Lung microvascular endothelial cell (primary cell): ENCODE measurements at places on chromosomes 12 and 14. TPM values are rescaled to one million over a fixed set of nuclear protein-coding genes. Genes with fewer than 3 reads are reported as not detected.

GRCh38 chr12:27709932-27710591 is 570 bp upstream of the MRPS35 start:
- DNase-seq = peak; percentile 50

DNA sequence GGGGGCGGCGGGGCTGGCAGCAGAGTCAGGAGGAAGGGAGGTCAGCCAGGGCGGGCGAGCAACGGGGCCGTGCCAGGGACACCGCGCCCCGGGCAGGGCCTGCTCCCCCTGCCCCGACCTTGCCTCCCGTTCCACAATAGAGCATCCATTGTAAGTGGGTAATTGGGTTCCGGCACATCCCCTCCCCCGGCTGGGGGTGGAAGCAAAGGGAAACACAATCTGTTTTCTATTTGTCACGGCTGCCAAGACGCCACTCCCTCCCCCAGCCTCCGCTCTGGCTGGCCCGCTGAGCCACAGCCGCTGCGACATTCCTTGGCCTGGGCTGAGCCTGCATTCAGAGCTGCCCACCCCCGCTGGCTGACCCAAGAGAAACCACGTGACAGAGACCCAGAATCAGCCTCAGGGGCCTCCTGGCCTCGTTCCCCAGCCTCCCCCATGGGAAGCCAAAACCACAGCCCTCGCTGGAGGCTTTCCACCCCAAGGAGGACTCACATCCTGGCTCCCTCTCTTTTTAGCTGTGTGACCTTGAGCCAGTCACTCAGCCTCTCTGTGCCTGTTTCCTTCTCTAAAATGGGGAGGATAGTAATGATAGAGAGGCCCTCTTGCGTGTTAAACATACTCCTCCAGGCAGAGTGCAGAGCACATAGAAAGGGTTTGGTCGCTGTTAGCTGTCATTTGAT is 117.6 kb downstream of the SCARB1 start:
- peak; percentile 93 for DNase-seq

DNA sequence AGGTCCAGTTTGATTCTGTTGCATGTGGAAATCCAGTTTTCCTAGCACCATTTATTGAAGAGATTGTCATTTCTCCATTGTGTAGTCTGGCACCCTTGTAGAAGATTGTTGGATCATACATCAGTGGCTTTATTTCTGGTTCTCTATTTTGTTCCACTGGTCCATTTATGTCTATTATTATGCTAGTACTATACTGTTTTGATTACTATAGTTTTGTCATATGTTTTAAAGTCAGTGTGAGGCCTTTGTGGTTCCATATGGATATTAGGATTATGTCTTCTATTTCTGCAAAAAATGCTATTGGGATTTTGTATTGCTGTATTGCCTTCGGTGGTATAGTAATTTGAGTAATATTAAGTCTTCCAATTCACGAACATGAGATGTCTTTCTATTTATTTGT is 51.4 kb downstream of the LEMD3 start:
- DNase-seq = no peak

DNA sequence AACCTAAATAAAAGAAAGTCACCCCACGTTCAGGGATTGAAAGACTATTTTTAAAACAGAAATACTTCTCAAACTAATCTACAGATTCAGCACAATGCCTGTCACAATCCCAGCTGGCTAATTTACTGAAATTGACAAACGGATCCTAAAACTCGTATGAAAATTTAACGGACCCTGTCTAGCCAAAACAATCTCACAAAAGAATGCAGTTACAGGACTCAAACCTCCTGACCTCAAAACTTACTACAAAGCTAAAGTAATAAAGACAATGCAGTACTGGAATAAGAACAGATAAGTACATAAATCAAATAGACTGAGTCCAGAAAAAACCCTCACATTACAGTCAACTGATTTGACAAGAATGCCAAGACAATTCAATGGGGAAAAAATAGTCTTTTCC is 48.8 kb downstream of the IPO8 start:
- DNase-seq = no peak

DNA sequence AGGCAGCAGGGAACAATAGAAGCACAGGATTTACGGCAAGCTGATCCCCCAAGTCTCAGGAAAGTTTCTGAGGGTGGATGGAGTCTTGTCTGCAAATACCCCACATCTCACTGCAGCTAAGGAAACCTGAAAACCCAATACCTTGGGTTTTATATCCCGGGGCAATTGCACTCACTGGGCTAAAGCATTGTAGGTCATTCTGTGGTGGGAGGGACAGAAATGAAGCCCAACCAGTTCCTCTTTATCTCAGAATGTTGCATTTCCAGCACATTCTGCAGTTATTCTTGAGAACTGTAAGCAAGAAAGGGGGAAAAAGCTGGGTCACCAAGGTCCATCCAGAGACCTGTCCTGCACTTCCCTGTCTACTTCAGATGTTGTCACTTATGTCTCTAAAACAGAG is 39.8 kb downstream of the C12orf42 start:
- DNase-seq = no peak

- DNase-seq = peak; percentile 46
Measured at GRCh38 chr14:68789821-68790643, 2.8 kb downstream of the ZFP36L1 start.

GRCh38 chr14:75401361-75401760 is 26.5 kb upstream of the JDP2 start:
- no peak for DNase-seq

DNA sequence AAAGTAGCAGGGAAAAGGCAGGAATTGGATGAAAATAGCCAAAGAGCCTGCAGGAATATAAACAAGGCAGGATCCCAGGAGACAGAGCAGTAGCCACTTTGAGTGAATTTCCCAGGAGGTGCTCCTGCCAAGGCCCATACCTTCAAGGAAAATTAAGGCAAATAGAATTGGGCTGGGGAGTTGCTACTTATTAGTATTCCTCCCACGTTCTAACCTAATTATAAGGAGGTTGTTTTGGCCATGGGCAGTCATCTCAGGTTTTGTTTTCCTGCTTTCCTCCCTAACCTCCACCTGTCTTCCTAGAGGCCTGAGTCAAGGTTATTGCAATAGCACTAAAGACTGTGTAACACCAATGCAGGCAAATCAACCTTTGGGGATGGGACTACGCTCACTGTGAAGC is 73.1 kb downstream of the DAD1 start:
- DNase-seq = no peak

DNA sequence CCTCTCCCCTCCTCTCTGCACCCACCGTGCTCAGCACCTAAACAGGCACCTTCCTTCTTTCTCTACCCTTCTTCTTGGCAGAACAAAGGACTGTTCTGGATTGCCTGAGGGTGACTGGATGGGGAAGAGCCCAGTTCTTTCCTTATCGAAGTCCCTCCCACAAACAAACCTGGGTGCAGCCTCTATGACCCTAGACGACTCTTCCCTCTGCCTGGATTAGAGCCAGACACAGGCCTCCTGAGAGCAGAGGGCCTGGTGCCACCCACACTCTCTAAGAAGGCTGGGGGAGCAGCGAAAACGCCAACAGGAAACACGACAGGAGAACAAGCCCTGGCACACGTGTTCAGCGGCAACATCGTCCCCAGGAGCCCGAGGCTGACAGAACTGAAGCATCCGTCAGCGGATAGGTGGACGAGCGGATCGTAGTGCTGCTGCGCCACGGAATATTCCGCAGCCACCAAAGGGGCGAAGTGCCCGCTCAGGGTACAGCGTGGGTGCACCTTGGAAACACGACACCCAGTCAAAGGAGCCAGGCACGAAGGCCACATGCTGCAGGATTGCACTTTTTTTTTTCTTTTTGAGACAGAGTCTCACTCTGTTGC is 38.0 kb downstream of the RIMBP2 start:
- no peak for DNase-seq

TAS2R14 gene
- 0.87 and 1.4 TPM in 2 replicates for total RNA-seq

- DNase-seq = no peak
Measured at GRCh38 chr14:100872259-100873095, 31.0 kb downstream of the RTL1 start.

TMEM132D gene
- not detected in 2 replicates for total RNA-seq

GRCh38 chr12:94872007-94872653 is 131.4 kb downstream of the NDUFA12 start:
- DNase-seq = no peak

GRCh38 chr12:123754041-123754772 is 7.9 kb upstream of the DNAH10 start:
- no peak for DNase-seq

GRCh38 chr12:22458298-22458937 is 85.9 kb downstream of the C2CD5 start:
- DNase-seq = no peak

DNA sequence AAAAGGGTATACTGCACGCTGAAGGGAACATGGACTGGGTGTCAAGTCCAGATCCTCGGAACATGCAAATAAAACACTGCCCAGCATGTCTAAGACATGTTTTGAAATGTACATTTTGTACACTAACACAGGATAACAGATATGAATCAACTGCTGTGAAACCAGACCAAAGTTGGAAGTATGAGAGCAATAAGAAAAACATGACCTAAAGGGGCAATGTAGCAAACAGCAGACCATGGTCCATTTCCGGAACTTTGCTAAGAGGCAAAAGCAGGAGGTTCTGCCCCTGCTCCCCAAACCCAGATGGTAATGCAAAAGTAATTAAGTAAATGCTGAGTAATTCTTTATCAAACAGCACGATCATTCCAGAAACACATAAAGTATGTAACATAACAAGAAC is 125.2 kb downstream of the SLC25A21 start:
- DNase-seq = no peak

ANO2 gene
- 14.4 and 84.1 TPM in 2 replicates for total RNA-seq

GRCh38 chr12:116406529-116406928 is 129.0 kb upstream of the MED13L start:
- no peak for DNase-seq

DNA sequence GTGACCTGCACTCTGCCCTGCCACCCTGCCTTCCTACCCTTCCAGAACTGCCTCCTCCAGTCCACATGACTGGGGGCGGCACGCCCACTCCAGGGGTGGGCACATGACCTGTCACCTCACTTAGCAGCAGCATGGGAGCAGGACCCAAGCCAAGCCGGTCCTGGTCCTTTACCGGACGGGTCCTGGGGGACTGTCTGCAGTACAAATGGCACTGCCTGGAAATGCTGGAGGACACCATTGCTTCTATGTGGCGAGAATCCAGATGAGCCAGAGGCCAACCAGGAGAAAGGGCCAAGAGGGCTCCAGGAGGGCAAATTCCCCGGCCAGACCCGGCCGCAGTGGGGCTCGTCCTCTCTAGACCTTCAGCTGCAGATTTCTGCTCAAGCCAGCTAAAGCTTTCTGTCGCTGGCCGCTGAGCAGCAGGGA is 33.1 kb downstream of the ITPK1 start:
- DNase-seq = no peak

GRCh38 chr12:31325524-31325875 is 450 bp downstream of the SINHCAF start:
- no peak for DNase-seq

VTI1B gene
- total RNA-seq = 37.7 and 46.0 TPM in 2 replicates

DNA sequence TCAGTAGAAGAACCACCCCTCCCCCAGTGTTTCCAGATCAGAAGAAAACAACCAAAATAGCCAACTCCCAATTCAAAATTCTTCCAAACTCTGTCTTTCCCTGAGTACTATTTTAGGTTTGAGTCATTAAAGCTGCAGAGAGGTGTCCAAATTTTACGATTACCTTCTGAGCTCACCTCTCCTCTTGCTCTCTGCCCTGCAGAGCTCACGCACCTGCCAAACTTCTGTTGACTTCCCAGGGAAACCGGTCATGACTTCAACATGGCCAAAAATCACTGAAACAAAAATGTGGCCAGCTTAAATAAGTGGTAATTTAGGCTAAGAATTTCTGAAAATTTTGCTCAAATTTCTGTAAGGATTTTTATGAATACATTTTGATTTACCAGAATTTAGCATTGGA is 70.9 kb upstream of the OTX2 start:
- no peak for DNase-seq

TTC9 gene
- total RNA-seq = 0.20 and 0.22 TPM in 2 replicates

DNA sequence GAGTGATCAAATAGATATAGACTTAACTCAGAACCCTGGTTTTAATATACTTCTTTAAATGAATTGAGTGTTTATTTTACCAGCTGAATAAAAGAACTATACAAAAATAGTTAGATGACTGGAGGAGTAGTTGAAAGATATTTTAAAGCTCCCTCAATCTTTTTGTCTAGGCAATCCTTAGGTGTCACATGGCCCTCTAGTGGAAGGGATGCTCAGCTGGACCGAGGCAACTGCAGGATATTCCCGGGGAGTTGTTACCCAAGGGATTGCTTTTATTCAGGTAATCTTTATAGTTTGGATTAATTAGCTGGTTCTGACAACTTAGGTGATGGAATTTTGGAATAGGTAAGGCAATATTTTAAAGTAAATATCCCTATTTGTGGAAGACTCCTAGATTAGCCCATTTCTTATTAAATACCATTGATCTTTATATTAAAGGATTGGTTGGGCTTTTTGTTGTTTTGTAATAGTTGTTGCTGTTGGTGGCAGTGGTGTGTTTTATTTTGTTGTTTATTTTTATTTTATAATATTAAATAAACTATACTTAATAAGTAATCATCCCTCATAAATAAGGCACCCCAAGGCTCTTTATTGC is 57.1 kb downstream of the ZDHHC17 start:
- DNase-seq = peak; percentile 36

DNA sequence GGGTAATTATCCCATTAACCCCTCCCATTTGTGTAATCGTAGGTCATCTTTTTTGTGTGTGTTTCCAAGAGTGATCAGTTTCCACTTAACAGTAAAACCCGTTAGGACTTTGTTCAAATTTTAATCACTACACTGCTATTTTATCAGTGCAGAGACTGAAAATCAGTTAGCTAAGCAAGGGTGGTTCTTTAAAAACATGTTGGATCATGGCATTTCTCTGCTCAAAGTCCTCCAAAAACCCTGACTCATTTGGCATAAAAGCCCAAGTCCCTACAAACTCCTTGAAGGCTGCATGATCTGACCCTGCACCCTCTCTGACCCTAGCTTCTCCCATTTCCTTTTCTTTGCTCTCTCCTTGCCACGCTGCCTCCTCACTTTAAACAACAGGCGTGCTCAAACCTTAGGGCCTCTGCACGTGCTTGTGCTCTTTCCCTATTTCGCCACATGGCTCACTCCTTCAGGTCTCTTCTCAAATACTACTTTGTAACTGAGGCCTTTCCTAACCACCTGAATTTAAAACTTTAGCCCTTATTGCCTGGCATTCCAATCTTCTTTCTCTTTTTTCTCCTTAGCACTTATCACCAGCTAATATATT is 13.2 kb upstream of the OVCH1 start:
- no peak for DNase-seq

DNA sequence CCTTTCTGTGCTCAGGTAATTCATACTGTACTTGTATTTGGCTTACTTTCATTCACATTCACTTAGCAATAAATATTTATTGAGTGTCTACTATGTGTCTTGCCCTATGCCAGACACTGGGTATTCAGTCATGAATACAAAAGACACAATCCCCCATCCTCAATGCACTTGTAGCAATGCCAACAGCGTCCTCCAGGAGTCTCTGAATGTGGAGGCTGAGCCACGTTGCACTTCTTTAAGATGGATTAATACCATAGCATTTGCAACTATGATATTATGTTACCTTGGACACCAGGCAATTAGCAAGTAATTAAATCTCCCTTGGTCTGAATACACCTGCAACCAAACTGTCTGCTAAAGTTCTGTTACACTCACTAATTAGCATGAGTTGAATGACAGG is 58.8 kb downstream of the OTX2 start:
- no peak for DNase-seq
